ENCODE measurements at places on chromosomes 4 and X.

DNA sequence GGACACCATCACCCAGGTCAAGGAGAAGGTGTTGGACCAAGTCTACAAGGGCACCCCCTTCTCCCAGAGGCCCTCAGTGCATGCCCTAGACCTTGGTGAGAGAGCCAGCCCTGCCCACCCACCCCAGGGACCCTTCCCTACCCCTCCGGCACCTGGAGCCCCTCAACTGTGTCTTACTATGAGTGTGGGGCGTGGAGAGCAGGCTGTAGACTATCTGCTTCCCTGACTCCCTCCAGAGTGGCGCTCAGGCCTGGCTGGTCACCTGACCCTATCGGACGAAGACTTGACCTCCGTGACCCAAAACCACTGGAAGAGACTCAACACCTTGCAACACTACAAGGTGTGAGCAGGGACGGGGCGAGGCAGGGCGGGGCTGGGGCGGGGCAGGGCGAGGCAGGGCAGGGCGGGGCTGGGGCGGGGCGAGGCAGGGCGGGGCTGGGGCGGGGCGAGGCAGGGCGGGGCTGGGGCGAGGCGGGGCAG is 4.7 kb upstream of the SRPK3 start:
- no peak for DNase-seq

GRCh38 chr4:7101692-7102515 is 34.0 kb upstream of the GRPEL1 start:
- DNase-seq = peak; percentile 15

GRCh38 chr4:3082925-3083515 is 8.5 kb downstream of the HTT start:
- no peak for DNase-seq

GRCh38 chr4:99394896-99395295 is 40.2 kb downstream of the ADH7 start:
- no peak for DNase-seq

- peak; percentile 19 for DNase-seq
Measured at GRCh38 chrX:87409113-87409841, 108.3 kb upstream of the KLHL4 start.

- peak; percentile 54 for DNase-seq
Measured at GRCh38 chr4:100736641-100737451, 219.0 kb upstream of the EMCN start.

GRCh38 chr4:40857956-40858355 is 108.2 kb downstream of the NSUN7 start:
- DNase-seq = no peak

Measured in fibroblast of skin of left biceps (primary cell).